ACHN (cell line): ENCODE measurements at places on chromosomes 3 and 15.

- no peak for DNase-seq
Measured at GRCh38 chr3:111862974-111863373, 3.9 kb downstream of the PHLDB2 start.

DNA sequence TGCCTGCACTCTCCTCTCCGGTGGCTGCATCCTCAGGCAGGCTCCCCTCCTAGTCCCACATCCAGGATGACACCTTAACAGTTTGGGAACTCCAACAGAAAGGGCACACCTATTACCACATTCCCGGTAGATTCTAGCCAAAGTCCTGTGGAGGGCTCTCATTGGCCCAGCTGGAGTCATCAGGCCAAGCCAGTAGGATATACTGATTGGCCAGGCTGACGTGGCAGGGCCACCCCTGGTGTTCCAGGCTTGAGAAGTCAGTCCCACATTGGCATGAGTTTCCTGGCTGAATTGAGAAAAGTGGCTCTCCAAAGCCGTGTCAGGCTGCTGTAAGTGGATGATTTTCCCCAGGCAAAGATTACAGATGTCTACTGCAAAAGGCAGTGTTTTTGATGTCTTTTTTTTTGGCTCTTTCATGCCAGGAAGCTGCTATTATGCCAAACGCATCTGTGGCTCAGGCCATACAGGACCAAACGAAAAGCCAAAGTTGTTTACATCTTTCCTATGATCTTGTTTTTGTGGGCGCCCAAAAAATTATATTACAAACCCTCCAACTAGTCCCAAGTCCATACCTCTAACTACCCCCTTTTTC is 6.6 kb upstream of the BLM start:
- no peak for DNase-seq

DNA sequence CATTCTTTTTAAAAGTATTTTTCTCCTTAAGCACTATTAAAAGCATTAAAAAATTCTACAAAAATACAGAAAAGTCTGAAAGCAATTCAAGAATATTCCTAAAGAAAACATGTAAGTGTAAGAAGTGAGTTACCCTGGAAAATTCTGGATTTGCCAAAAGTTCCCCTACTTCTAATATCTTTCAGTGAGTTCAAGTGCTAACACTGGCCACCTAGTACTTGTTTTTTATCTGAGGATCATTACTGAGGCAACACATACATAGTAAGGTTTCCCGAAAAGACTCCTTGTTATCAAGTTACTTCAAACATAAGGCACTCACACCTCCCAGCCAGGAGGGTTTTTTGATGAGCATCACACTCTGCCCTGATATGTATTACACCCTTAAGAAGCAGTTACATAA is 158.4 kb downstream of the TIGIT start:
- no peak for DNase-seq

- peak; percentile 90 for DNase-seq
Measured at GRCh38 chr3:129428376-129429079, at the start of gene EFCAB12. Gene EFCAB12 (minus strand): TSS chr3:129428636. CDS start chr3:129428488, 148 bp downstream.

- no peak for DNase-seq
Measured at GRCh38 chr3:19526071-19526470, 377.8 kb downstream of the KCNH8 start.

- no peak for DNase-seq
Measured at GRCh38 chr15:91243826-91244225, 143.8 kb downstream of the SV2B start.

GRCh38 chr3:73341272-73341935 is 279.9 kb downstream of the EBLN2 start:
- DNase-seq = no peak

- no peak for DNase-seq
Measured at GRCh38 chr3:167241048-167241845, 138.8 kb downstream of the ZBBX start.

GRCh38 chr3:64645243-64645642 is 42.6 kb downstream of the ADAMTS9 start:
- DNase-seq = no peak

DNA sequence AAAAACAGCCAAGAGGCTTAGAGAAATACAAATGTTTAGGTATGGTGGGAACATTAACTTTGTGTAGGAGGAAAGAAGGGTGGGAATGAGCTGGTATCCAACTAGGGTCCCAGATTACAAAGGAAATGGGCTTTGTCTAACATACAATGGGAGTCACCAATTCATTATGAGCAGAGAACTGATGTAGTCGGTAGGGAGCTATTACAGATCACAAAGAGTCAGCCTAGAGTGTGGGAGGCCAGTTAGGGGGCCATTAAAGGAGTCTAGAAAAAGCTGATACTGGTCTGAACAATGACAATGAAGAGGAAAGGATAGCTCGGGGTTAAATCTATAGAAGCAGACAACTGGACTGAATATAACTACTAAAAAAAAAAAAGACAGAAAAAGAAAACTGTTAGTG is 15.5 kb downstream of the ANO10 start:
- DNase-seq = no peak

DNA sequence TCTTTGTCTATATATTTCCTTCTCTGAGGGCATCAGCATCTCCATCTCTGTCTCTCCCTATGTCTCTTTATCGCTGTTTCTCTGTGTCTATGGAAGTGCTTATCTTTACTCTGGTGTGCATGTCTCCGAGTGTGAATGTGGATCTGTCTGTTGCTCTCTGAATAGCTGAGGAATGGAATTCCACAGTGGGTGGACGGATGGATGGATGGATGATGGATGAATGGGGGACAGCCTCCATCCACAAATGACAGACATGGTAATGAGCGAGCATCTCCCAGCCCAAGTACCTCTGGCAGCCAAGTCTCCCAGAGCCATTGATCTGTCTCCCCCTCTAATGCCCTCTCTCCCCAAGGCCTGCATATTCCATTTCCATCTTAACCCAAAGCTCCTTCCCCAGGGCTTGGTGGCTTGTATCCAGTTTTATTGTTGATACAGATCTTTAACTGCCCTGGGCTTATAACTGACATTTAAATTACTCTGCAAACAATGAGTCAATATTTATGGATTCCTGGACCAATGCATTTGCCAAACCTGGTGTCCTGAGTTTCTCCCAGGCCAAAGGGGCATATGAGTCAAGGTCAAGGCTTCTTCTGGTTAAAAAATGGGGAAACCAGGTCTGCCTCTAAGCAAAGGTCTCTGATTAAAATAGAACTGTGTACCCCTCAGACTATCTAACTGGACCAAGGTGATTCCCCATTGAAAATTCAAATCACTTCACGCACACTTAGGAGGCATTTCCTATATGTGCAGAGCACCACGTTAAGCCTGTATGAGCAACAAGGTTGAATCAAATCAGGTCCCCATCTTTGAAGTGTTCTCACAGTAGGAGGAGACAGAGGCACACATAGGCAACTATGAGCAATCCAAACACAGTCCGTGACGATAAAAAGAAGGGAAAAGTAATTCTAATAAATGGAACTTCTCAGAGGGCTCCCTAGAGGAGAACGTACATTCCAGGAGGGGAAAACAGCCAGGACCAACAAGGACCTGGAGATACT is 109.9 kb downstream of the TLE3 start:
- no peak for DNase-seq

- no peak for DNase-seq
Measured at GRCh38 chr3:30162579-30162978, 443.8 kb upstream of the TGFBR2 start.

DNA sequence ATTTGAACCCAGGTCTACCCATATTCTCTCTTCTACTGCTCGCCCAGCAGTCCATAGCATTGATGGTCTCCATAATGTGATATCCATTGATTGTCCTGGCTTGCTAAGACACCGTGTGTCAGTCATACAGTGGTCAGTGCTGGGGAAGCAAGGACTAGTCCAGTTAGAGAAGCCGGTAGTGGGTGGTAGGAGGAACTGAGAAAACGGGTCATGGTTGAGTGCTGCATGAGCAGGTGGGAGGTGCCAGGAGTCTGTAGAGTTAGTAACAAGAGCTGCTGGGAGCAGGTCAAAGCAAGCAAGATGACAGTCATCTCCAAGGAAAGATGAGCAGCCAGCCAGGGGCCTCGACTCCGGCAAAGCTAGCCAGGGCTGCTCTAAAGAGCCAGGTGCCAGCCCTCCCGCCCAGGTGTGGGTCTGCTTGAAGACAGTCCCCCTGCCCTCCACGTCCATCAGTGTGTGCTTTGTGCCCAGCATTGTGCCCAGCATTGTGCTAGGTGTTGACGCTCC is 29.5 kb upstream of the USP3 start:
- peak; percentile 51 for DNase-seq

DNA sequence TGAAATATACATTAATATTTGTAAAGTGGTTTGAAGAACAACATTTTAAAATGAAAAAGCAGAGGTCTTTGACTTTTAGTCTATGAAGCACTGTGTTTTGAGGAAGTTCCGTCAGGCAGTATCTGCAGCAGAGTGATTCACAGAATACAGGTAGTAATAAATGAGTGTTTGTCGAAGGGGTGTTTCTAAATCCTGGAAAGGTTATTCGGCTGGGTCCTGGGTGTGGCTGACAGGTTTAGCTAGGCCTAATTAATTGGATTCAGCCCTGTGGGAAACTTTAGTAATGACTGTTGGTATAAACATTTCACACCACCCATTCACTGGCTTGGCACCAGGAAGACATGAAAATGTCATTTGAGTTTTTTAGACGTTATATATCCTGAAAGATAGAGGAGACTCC is 51.3 kb downstream of the TIPARP start:
- no peak for DNase-seq

DNA sequence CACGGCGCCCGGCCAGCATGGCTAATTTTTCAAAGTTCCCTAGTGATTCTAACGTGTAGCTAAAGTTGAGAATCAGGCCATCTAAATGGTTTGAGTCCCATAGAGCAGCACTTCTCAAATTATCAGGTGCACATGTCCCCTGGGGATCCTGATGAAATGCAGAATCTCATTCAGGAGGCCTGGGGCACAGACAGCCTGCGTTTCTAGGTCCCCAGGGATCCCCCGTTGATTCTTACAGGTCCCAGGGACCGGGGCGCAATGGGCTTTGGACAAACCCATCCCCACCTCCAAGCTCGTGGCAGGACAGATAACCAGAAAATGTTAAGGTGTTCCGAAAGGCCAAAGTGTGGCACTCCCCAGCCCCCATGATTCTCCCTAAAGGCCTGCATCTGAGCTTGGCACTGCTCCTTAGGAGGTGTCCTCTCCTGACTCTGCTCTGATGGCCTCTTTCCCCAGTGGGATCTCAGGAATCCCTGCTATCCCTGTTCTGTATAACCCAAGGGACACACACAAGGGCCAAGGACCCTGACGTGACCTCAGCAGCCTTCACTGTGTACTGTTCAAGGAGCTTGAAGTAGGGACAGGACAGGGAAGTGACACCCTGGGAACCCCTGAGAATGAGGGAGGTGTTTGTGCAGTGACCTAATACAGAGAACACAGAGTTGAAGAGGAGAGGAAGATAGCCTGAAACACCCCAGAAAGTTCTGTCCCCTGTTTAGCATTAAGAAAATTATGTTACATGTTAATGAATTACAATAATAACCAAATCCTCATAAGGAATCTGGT is 8.0 kb downstream of the LRRK1 start:
- DNase-seq = no peak

DNA sequence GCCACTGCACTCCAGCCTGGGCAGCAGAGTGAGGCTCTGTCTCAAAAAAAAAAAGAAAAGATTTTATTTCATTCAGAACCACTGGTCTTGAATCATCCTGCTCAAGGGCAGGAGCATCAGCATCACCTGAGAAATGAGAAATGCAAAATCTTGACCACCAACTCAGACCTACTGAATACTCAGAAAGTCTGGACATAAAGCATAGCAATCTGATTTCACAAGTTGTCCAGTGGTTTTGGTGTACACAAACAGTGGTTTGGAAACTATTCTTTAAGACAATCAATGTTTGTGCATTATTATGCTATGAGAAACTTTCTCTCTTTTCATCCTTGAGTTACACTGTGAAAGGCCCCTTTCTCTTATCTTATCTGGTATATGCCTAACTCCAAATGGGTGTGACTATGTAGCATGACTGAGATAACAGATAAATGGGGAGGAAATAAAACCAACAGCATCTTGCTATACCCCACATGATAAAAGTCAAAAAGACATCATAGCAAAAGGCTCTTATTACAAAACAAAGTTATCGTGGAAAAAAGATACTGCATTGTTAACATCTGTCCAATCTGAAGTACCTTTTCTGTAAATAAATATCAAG is 174.2 kb upstream of the STT3B start:
- no peak for DNase-seq

DNA sequence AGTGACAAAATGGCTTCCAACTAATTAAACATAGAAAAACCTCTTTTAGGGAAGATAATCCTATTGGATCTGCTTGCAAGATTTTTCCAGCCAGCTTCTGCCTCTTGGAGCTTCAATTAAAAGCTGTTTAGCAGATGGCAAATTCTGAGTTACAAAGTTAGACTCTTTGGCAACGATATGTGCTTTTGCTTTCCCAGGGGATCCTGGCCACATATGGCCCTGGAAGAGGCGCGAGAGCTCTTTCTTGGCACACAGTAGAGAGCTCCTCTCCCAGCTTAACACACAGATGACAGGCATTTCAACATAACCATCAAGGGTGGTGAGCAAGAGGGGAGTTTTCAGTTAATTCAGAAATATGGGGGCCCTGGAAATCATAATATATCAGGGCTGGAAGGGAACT is 41.6 kb upstream of the GALNT15 start:
- DNase-seq = no peak

DNA sequence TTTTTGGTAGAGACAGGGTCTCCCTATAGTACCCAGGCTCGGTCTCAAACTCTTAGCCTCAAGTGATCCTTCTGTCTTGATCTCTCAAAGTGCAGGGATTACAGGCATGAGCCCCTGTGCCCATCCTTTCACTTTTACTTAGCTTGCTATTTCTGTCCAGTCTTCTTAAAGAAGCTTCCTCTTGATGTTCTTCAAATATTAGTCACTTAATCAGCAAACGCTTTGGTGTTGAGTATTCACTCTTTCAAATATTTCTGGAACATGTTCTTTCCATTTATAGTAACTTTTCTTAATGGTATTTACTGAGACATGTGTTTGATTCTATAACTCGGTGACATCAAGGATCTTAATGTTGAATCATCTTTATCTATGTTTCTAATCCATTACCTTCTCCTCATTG is 122.1 kb downstream of the CNTN6 start:
- DNase-seq = no peak

- no peak for DNase-seq
Measured at GRCh38 chr3:156332304-156332703, 211.9 kb downstream of the KCNAB1 start.

DNA sequence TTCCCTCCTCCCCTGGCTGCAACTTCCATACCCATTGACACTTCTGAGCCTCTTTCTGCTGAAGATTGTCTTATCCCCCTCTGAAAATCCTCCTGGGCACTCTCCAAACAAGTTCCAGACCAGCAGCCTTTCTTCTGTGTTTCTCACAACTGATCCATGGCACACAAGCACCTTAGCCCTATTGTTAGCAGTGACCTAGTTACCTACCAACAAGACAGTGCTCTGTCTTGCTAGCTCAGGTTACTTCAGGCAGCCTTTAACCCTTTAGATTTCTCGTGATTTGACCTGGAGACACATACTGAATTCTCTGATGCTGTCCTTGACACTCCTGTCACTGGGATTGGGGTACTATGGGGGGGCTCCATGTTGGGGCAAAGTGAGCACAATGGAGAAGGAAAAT is 82.1 kb downstream of the GTF2E1 start:
- no peak for DNase-seq

DNA sequence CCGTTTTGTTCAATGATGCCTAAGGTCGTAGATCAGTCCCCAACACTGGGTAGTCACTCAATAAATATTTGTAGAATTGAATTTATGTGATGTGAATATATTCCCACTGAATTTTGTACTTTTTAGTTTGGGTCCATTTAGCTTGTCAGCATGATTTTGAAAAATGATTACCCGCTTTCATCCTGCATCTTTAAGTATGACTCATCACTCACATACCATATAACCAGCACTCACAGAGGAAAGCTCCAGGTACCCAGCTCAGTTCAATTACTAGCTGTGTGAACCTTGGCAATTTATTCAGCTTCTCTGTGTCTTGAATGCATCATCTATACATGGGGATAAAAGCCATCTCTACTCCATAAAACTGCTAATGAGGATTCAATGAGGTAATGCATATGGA is 2.2 kb upstream of the MLF1 start:
- DNase-seq = no peak
